ENCODE measurements at places on chromosomes 2 and 18. TPM values are rescaled to one million over a fixed set of nuclear protein-coding genes. Genes with fewer than 3 reads are reported as not detected.

PARD3B gene
- total RNA-seq = 3.6 TPM

EGR4 gene
- total RNA-seq = 0.08 TPM

ARHGEF33 gene
- 0.41 TPM for total RNA-seq

FRZB gene
- 0.08 TPM for total RNA-seq

NR4A2 gene
- 0.85 TPM for total RNA-seq

DNA sequence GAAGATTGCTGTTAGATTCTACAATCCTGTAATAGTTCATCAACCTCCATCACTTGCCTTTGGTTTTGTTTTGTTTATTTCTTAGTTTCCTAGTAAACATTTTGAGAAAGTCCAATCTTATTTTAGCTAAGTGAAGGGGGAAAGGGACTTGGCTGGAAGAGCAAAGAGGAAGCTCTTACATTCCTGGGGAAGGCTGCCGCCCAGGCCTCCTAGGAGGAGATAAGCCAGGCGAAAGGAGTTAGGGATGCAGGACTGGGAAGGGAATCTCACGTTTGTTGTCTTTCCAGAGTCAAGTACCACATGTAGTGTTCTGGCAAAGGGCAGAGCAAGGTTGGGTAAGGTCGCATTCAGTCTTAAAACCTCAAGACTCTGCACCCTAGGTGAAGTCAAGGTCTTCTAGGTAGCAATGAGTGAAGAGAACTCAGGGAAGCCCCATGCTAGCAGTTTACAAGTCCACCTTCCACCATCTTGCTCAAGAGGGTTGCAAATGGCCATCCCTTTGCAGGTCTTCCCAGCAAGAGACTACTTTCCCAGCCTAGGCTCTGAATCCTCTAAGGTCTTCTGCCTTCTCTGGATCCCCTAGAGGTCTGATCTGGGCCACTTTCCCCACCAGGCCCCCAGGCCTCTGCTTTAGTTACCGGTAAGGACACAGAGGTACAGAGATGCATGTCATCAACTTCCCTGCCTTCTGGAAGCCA lies 320.7 kb downstream of the CYP26B1 start:
- DNase-seq = no peak

DNA sequence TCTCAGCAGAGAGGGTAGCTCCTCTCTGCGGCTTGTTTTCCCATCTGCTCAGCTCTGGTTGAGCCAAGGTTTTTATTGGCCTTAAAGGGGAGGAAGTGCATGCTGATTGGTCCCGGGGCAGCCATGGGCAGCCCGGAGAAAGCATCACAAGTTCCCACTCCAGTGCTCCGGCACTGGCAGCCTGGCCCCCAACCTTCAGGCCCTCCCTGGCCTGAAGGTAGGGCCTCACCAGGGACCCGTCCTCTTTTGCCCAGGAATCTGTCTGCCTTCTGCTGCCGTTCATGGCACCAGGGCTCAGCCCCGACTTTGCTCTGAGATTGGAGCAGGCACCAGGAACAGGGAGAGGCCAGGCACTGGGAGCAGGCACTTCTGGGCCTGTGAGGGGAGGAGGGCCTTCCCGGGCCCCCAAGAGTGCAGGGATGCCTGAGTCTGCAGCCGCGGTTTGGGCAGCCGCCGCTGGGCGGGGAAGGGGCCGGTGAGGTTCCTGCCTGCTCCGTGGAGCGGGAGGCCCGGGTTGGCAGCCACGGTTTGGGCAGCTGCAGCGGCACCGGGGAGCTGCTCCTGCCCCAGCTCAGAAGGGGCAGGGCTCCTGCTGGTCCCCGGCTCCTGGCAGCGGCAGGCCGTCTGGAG lies 17.5 kb upstream of the ILKAP start:
- DNase-seq = no peak

GRCh38 chr18:579238-579637 lies 942 bp upstream of the CETN1 start:
- no peak for DNase-seq

- no peak for DNase-seq
Measured at GRCh38 chr2:181588546-181588945, 68.4 kb downstream of the CERKL start.

DNA sequence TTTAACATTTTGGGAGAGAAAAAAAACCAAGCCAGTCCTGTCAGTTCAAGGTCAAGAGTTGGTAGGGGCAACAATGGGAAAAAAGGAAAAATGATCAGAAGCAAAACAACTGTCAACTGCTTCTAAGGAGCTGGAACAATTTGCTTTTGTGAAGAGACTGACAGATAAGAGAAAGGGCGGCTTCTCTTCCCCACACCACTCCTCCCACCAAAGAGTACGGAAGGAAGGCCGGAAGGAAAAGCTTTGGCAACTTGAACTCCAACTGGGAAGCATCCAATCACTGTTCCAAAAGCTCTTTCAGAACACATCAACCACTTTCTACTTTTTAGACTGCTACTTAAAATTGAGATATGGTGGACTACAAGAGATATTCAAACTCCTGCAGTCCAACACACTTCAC lies 57.8 kb upstream of the NFU1 start:
- no peak for DNase-seq

DNA sequence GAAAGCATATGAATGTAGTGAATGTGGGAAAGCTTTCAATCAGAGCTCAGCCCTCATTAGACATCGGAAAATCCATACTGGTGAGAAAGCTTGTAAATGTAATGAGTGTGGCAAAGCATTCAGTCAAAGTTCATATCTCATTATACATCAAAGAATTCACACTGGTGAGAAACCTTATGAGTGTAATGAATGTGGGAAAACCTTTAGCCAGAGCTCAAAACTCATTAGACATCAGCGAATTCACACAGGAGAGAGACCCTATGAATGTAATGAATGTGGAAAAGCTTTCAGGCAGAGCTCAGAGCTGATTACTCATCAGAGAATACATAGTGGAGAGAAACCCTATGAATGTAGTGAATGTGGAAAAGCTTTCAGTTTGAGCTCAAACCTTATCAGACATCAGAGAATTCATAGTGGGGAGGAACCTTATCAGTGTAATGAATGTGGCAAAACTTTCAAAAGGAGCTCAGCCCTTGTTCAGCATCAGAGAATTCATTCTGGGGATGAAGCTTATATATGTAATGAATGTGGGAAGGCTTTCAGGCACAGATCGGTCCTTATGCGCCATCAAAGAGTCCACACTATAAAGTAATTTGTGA lies 5.0 kb downstream of the ZNF397 start:
- no peak for DNase-seq

DNA sequence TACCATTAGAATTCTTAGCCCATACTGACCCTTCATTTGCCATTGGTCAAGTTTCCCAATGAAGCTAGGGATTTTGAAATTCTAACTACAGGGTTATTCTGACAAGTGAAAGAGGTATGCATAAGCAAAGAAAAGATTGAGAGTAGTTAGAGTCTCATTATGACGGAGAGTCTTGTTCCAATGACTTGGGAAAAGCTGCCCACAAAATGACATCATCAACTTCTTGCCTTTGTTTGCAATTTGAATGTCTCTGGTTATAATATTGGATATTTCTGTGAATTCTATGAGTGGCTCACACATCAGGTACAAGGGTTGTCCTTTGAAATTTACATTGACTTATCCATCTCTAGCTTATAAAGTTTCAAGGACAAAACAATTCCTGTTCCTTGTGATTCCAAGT lies 772.2 kb downstream of the TRIB2 start:
- DNase-seq = no peak

GRCh38 chr2:55511508-55512124 lies 7.9 kb upstream of the CFAP36 start:
- no peak for DNase-seq

DNA sequence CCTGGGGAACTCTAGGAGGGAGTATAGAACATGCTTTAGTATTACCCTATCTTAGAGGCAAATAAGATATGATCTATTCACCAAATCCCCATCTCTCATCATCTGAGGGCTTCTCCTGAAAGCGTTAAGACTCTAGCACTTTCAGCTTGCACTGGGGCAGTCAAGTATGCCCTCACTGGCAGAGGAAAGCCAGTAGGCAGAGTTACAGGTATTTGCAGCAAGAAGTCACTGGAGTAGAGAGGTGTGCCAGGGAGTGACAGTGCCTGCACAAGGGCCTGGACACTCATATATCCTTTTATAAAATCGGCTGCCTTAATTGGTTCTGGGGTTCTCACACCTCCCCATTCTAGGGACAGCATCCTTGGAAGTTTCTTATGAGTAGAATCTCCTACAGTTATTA lies 31.9 kb upstream of the CCDC85A start:
- DNase-seq = no peak

- DNase-seq = no peak
Measured at GRCh38 chr18:53698907-53699306, 525.6 kb downstream of the MBD2 start.

DNA sequence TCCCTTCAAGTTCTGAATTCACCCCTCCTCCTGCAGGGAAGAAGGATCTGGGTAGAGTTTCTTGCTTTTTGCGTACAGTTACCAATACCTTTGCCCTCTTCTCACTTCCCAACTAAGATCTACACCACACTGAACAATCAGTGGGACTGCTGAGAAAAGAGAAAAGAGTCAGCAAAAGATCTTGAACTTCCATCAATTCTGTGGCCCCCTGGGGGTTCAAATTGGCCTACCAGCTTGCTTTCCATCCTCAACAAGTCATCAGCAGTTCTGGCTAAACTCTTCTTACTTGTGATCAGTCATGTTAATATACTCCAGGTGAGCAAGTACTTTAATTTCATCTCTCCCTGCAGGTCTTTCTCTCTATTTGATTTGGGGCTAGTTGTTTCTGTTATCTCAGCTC lies 739.3 kb upstream of the LRRTM4 start:
- DNase-seq = no peak

- DNase-seq = no peak
Measured at GRCh38 chr2:28750316-28751251, 1.0 kb upstream of the PPP1CB start.

DNA sequence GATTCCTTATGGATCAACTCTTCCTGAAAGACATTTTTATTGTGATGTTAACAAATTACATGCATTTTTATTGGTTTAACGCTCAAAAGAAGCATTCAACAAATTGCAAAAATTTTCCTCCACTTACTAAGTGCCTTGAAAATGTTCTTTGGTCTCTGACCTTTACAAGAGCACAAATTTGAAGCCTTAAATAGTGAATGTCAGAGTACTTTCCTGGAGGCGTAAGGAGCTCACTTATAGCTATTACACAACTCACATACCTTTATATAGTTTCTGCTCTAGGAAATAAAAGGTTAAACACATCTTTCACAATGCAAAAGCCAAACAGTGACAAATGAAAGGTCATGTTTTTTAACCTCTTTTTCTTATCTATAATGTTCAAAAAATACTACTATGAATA lies 405.7 kb upstream of the ZNF804A start:
- no peak for DNase-seq

- DNase-seq = no peak
Measured at GRCh38 chr2:43525506-43525905, 70.3 kb downstream of the THADA start.

DNA sequence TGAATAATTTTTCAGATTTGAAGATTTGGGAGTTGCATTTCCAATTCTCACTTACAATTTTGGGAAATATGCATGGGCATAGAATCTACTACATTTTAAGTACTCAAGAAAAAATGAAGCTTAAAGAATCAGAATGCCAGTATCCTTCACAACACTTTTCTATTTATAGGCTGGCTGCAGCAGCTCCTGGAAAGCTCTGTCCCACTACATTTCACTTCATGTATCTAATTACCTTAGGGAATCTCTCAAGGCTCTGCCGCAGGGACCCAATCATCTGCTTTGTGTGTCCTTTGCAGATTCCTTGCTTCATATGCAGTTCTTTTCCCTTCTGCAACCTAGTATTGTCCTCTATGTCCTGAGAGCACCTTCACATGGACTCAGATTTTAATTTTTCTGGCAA lies 102.9 kb downstream of the NUP35 start:
- DNase-seq = no peak

DNA sequence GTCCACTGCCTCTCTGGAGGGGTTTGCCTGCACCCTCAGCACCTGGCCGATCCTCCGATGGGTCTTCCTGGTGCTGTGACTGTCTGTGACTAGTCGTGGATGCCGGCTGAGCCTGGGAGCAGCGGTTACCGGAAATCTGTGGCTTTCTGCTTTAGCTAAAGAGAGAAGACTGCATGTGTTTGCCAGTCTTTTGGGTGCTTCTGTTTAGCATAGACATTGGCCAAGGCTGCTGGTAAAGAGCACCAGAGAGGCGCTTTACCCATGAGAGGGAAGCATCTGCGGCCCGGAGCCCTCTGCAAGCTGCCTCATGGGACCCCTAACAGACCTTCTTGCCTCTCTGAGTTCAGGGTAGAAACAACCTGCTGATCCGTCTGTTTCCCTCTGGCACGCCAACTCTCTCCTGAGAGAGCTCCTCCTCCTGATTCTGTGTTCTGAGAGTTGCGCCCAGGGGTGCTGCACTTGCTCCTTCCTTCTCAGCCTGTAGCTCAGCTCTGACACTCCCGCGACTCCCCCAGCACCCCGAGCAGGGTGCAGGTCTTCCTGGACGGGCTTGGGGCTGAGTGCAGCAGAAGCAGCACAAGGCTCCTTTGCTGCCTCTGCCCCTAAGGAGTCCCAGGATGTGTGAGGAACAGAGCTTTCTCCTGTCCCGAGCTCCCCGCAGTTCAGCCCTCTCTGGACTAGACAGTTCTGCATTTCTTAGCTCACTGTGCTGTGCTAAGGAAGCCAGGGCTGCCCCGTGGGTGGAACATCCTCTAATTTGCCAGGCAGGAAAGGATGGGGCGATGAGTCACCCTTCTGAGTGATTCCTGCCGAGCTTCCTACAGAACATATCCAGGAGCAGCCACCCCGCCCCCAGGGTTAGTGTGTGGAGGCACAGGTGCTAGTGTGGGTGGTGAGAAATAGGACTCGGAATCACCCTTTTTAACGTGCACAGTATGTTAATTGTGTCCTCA lies 203.2 kb downstream of the SH3RF3 start:
- no peak for DNase-seq

- no peak for DNase-seq
Measured at GRCh38 chr2:236625156-236625690, 55.6 kb downstream of the ACKR3 start.

GRCh38 chr2:113799375-113799774 lies 42.9 kb upstream of the SLC35F5 start:
- DNase-seq = no peak

DNA sequence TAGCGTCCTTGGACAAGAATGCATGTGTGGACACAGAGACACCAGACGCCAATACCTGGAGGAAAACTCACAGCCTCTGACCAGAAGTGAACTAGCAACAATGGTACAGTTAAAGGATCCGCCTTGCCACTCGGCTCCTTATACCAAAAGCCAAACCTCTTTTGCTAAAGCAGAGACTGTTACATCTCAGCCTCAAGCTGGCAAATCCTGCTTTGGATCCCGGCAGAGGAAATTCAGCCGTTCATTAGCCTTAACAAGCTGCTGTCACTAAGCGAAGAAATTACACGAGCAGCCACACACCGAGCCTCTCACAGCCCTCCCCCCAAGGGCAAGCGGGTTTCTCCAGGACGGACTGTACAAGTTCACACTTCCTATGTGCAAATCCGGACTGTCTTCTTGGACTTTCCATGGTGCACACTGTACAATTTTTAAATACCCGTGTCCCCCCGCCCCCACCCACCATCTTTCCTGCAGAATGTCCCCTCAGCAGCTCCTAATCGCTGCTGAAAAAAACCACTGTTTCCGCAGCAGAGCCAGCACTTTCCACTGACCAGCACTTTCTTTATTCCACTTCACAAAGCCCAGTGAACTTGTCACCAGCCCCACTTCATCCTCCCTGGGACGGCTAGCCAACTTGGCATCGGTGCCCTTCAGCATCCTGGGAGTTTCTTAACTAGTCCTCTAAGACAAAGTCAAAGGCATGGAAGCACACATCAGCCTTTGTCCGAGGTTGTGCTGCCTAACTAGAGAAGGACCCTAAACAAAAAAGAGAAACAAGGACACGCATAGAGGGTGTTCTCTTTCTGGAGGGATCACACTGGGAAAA lies 1.5 kb downstream of the KLF7 start:
- no peak for DNase-seq
